Activated CD4-positive, alpha-beta T cell treated with anti-CD3 and anti-CD28 coated beads for 4 hours (primary cell): ENCODE measurements at places on chromosomes 13 and 19.

DNA sequence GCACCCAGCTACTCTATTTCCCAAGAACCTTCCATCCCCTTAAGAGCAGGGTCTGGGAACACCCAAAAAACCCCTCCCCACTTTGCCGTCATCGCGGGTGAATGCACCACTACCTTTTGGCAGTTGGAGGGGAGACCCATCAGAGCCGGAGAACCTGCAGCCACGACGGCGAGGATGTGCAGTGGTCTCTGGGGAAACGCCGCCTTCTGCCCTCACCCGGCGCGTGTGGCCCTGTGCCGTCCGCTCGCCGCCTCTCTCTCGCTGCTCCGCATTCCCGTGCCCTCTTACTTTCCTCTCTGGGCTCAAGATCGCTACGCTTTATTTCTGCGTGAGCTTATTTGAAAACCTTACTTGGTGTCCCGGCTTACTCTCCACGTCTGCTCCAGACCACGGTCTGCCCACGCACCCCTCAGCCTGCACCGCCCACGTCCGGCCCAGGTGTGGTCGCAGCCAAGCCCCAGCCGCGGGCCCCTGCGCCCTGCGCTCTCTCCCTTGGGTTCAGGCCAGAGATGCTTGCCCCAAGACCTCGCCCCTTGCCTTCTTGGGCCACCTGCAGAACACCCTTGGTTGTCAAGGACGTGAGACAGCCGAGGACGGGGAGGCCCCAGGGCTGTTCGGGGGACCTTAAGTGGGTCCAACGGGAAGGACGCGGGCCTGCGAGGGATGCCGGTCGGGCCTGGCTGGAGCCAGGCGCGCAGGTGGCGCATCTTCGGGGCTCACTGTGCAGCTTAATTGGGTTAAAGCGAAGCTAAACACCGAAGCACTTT, 2.0 kb upstream of the MAB21L1 start:
- no peak for DNase-seq

DNA sequence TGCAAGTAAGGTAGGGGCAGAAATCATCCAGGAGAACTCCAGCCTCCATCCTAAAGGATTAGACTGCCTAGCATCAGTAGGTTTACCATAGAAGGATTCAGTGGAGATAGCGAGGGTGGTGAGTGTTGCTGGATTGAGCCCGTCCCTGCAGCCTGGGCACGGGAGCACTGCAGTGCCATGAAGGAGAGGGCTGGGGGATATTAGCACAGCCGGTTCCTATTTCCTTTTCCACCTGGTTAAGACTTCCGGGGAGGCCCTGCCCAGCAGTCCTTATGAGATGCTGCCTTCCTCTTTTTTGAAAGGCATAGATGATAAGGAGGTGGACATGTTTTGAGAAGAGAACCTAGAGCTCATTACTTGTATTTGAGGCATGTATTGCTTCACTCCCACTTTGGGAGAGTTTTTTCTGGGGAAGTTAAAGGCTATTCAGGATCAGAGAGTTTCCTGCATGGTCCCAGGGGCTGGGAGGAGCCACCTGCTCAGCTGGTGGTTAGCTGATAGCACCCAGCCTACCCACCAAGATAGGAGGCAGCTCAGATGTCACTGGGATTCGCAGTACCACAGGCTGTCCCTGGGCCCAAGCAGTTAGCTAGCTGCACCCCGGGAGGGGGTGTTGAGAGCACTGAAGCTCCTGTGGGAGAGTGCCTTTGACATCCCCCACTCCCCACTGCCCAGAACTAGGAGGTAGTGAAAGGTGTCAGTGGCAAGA, 17.2 kb downstream of the ACTN4 start:
- DNase-seq = no peak

- peak; percentile 17 for DNase-seq
Measured at GRCh38 chr19:13441810-13442512, 64.3 kb downstream of the CACNA1A start.

GRCh38 chr13:33218426-33218825, 67.1 kb downstream of the STARD13 start:
- DNase-seq = no peak

GRCh38 chr19:51365211-51365964, 800 bp downstream of the ETFB start:
- no peak for DNase-seq
